Thymus (tissue), 14 donors: ENCODE measurements at places on chromosomes 6 and 20.

- no peak for DNase-seq
Observed at GRCh38 chr20:53699085-53699674, 105.5 kb upstream of the ZNF217 start.

DNA sequence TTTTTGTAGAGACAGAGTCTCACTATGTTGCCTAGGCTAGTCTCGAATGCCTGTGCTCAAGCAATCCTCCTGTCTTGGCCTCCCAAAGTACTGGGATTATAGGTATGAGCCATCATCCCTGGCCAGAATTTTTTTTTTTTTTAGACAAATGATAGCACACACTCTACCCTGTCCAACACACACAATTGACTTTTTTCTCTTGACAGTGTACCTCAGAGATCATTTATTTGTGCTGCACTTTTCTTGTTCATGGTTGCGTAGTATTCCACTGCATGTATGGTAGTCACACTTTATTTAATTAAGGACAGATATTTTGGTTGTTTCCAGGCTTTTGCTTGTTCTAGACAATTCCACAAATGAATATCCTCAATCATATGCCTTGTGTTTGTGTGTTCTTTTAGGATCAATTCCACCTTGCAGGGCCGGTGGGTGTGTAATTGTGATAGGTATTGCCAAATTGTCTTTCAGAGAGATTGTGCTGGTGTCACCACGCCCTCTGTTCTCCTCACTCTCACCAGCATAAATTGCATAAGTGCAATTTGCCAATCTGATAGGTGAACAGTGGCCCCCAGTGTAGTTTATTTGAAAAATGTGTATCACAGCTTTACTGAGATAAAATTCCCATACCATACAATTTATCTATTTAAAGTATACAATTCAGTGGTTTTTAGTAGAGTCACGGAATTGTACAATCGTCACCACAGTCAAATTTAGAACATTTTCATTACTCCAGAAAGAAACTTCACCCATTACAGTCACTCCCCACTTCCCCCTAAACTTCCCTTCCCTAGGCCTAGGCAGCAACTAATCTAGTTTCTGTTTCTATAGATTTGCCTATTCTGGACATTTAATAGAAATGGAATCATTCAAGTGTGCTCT, 20.1 kb downstream of the SRC start:
- no peak for DNase-seq

- DNase-seq = no peak
Observed at GRCh38 chr6:157266274-157267101, 56.8 kb downstream of the TMEM242 start.

- DNase-seq = no peak
Observed at GRCh38 chr20:54184071-54184470, 10.3 kb upstream of the CYP24A1 start.

GRCh38 chr6:154343473-154344308, 12.9 kb downstream of the IPCEF1 start:
- DNase-seq = no peak

DNA sequence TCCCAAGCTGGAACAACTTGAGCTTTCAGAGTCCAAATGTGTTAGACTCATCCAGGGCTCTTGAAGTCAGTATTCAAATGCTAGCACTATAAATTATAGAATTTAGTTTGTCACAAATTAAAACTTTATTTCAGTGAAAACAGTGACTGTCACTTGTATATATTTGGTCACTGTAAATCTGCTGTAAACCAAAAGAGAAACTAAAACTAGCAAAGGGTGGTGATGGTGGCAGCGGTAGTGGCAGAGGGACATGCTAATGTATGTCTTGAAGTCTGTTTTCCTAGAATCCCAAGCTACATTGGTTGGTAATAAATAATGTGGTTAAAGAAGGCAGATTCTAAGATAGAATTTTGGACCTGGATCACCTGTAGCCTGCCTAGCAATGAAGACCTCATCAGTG, 140.4 kb upstream of the CENPW start:
- no peak for DNase-seq

GRCh38 chr6:85412911-85413430, 36.9 kb upstream of the NT5E start:
- no peak for DNase-seq

DNA sequence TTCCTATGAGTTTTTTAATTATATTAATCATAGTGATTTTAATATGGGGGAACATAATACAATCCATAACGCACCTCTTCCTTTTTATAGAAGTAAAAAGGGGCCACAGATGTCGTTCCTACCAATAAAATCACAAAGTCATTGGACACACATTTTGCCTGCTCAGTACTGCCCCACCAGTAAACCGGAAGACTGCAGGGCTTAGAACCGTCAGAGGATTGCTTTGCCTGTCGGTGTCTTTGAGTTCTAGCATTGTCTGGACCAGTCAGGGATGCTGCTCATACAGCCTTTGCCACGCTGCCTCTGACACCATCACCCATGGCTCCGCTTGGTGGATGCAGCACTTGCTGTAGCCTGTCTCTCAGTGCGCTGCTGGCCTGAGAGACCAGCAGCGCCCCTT, 853.6 kb downstream of the C6orf118 start:
- DNase-seq = no peak

DNA sequence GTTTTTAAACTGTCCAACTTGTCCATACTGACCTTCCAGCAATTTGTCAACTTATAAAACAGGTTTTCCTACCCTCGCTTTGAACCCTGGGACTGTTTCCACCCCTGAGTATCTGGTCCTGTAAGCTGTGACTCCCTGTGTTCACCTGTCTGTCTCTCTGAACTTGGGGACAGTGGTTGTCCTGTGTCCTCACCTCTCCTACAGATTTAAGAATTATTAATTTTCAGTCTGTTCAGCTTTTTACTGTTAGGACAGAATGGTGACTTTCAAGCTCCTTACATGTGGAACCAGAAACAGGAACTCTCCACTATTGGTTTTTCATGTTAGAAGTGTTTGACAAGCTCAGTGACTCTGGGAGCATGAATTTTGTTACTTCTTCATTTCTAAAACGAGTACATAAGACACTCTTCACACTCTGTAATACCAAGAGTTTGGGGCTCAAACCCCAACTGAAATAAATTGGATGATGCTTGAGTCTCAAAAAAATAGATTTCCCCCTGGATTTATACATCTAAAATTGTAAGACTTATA, 713.9 kb downstream of the COL12A1 start:
- no peak for DNase-seq

GRCh38 chr6:1618311-1619097, 8.8 kb downstream of the FOXC1 start:
- no peak for DNase-seq

GRCh38 chr6:20660534-20660933, 126.3 kb downstream of the CDKAL1 start:
- DNase-seq = no peak

DNA sequence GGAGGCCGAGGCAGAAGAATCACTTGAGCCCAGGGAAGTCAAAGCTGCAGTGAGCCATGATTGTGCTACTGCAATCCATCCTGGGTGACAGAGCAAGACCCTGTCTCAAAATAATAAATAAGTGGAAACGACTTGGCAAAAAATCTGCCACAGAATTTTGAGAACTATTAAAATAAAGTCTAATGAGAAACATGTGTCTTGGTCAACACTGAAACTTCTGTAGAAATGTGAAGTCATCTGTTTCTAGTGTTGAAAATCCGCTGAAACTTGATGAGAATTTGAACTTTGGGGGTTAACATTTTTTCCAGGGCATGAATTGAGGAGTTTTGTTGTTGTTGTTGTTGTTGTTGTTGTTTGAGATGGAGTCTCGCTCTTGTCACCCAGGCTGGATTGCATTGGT, 29.0 kb upstream of the BCLAF1 start:
- DNase-seq = no peak

DNA sequence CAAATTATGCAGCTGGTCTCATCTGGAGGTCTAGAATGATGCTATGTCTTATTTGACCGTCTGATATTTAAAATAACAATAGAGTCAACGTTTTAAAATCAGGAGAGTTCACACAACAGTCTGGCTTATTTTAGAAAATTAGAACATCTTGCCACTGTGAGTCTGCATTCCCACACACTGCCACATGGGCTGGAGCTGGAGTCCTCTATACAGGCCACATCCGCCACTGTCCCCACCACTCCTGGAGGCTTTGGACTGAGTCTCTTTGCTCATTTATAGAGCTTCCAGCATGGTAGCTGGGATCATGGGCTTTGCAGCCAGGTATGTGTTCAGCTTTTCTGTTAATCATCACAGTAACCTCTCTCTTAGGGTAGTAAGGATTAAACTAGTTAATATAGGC, 68.8 kb upstream of the ZNFX1 start:
- DNase-seq = no peak

GRCh38 chr6:14012313-14013030, 87.7 kb downstream of the RNF182 start:
- DNase-seq = no peak

DNA sequence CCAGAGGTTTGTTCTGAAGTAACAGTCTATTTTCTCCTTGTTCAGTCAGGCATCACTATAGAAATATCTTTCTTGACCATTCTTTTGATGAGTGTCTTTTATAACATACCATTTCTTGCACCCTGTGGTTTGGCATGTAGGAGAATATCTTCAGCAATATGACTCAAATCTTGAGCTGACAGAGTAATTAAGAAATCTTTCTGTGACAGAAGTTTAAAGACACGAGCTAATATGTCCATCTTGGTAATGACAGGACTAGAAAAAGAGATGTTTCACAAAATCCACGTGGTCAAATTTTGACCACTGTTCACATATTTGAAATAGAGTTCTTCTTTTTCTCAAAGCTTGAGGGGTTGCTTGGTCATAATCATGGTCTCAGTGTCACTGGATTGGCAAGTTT, 149.9 kb downstream of the MYB start:
- DNase-seq = no peak

DNA sequence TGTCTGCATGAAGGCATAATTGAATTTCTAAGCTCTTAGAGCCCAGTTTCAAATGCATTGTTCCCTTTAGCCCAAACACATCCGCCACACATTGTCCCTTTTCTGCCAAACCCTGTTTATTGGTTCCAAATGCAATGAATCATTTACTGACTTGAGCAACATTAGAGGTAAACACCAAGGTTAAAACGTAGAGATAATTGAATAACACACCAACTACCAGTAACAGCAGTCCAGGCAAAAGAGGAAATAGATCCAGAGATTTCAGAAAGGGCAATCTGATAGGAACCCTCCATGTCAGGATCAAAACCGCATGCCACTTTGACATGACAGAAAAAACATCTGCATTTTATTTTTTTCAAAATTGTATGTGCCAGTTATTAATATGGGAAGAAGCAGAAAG, 114.8 kb downstream of the PKHD1 start:
- DNase-seq = no peak

- no peak for DNase-seq
Observed at GRCh38 chr20:46619445-46619844, 31.8 kb downstream of the SLC13A3 start.

- DNase-seq = no peak
Observed at GRCh38 chr20:17678295-17678694, 3.7 kb downstream of the RRBP1 start.

DNA sequence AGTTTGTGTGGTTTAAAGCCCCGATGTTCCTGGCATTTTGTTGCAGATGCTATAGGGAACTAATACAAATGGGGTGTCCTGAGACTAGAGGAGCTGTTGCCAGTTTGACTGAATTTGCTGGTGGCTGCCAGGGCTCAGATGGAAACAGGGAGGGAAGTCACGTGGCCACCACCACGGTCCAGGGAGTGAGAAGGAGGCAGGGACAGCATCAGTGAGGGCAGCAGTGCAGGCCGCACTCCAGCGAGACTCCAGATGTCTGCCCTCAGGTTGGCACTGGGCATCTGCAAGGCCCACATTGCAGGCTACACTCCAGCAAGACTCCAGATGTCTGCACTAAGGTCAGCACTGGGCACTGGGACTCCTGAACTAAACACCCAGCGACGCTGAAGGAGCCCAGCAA, 86.2 kb downstream of the RAMACL start:
- DNase-seq = no peak

DNA sequence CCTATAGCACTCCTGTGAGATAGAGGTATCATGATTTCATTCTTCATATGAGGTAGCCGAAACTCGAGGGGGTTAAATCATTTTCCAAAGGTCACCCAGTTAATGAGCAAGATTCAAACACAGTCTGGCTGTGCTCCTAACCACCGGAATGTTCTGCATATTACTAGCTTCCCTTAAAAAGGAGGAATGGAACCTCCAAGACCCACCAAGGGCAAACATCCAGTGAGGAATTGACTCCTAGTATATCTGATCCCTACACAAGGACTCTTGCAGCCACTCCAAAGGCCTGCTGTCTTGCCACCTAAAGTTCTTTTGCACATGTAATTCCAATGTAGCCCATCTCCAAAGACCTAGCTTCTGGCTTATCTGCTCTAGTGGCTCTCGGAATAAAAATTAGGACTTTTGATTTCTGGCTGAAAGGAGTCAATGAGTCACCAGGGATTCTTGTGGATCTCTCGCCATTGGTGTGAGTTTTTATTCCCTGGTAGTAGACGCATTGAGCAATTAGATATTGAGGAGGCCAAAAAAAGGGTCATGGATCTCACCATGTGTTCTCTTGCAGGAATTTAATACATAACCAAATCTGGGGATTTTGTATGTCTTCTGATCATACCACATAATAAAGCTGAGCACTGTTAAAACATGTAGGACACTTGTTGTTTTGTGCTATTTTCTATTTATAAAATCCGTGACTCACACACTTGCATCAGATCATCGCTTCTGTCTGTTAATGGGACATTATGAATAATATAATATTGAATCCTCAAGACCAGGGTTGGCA, 9.1 kb downstream of the BCAS1 start:
- DNase-seq = no peak
